ENCODE measurements at places on chromosomes 2 and 18.

DNA sequence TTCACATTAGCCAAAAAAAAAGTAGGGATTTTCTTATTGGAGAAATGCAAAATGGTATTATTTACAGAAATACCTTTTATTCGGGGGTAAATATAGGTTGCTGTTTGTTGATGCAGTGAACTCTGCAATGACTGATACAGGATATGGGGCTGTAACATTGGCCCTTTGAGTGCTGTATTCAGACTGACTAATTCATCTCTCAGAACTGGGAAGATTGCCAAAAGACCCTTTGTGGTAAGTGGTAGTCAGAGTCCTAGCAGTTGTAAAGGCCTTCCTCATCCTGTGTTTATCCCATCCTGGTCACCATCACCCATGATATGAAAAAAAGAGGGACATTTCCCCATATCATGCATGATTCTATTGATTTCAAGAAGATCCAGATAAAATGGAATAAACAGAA, 14.0 kb upstream of the DCC start:
- no peak for DNase-seq

DNA sequence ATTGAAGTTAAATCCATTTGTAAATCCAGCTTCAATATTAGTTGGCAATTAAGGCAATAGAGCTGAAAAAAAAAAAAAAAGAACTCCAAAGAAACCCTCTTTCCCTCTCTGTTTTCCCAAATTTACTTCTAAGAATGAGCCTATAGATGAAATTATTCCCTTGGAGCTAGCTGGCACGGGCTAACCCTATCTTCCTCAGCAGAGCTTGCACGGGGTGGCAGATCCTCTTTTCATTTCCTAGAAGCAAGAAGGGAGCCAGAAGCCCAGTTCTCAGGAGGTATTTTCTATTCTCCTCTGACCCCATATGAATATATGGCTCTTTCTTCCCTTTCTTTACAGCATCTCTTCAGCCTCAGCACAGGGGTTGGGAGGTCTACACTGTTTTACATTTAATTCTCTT, 426.0 kb downstream of the TGIF1 start:
- no peak for DNase-seq

GRCh38 chr18:37435996-37436395, 129.6 kb downstream of the CELF4 start:
- no peak for DNase-seq

DNA sequence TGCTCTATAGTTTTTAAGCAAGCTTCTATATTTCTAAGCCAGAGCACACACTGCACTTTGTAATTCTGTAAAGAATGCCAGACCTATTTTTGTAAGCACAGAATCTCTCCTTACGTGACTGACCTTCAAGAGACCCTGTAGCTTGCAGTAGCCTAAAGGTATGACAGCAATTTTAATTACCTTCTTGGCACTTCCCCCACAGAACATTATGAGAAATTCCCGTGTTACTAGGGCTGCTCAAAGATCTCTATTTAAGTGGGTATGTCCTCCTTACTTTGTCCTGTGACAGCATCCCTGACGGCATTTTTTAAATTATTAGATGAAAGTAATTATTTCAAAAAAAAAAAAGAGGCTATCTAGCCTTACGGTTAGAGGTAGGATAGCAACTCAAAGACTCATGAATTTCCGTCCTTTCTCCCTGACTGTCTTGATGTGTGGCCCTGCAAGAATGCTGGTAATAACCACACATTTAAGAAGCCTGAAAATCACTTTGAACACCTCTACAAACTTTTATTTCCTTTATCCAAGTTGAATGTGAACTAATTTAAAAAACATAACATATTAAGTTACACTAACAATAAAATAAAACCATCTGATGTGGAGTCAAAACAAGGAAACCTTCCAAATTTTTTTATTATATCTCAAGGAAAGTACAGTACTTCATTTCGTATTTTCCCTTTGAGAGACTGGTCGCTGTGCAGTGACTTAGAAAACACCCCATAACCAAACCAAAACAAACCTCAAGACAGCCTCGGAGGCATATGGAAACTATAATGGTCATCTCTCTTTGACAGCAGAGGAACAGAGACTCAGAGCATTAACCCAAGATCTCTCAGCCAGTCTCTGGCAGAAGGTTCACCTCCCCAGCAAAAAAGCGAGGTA, 54.9 kb downstream of the THUMPD2 start:
- no peak for DNase-seq

GRCh38 chr2:200376513-200377354, 70.2 kb downstream of the SPATS2L start:
- no peak for DNase-seq

- DNase-seq = no peak
These were observed 65.8 kb upstream of the RIOK3 start for GRCh38 chr18:23387265-23387664.
